Stimulated activated CD4-positive, alpha-beta T cell treated with anti-CD3 and anti-CD28 coated beads, Interleukin-15, amount 100 ng/mL, for 48 hours (primary cell): ENCODE measurements at places on chromosomes 3 and 15.

DNA sequence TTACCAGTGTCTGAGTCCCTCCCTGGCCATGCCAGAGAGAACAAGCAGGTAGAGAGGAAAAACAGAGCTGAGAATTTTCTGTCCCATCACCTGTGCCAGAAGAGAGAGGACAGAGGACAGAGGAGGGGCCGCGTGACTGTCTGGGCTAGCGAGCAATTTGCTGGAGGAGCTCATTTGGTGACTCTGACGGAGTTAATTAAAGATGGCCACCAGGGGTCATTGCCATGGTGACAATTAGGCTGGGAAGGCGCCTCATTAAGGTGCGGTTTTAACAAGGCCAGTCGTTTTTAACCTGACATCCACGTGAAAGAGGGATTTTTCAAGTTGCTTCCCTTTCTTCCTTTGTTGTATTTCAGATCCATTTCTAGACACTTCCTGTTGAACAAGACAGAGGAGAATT, 72.4 kb downstream of the RHCG start:
- no peak for DNase-seq

DNA sequence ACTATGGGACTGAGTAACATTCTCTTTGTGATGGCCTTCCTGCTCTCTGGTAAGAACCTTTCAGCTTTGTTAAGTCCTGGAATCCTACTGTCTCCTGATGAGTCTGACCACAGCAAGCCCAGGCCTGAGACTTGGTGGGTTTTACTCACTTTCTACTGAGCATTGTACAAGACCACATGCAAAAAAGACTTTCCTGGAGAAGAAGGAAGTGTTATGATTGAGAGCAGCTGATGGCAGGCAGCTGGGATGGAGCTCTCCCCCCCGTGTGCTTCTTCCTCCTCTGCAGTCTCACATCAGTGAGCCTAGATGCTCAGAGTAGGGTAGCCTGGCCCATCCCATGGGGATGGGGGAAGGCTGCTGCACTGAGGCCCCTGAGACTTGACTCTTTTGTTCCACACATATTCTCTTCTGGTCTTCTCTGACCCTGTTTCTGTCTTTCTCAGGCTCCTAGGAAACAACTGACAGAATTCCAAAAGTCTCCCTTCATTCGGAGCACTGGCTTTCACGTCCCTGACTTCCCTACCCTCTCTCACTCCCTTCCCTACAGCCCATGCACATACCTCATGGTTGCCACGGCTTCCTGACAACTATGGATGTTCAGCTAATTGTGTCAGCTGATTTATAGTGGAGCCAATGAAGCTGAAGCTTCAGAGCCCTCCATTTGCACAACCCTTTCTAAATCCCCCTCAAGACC, 36.6 kb downstream of the CD86 start:
- no peak for DNase-seq

- no peak for DNase-seq
Observed at GRCh38 chr15:58457466-58457965, 25.7 kb downstream of the LIPC start.

DNA sequence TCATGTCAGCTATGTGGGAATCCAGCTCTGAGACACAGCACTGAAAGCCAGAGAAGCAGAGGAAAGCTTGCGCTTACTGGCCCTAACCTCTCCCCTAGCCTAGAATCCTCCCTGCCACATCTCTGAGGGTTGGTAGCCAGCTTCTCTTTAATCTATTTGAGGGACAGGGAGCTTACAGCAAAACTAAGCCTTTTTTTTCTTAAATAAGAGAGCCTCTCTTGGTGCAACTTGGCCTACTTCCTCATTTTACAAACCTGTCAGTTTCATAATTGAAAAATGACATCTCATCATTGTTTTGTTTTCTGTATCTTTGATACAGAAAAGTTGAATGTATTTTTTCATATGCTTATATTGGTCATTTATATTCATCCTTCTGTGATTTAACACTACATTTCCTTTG, 193.9 kb downstream of the ZNF621 start:
- no peak for DNase-seq

GRCh38 chr3:189172668-189173419, 1.1 kb downstream of the TPRG1 start:
- DNase-seq = no peak
